ENCODE measurements at places on chromosomes 7 and 10.

DNA sequence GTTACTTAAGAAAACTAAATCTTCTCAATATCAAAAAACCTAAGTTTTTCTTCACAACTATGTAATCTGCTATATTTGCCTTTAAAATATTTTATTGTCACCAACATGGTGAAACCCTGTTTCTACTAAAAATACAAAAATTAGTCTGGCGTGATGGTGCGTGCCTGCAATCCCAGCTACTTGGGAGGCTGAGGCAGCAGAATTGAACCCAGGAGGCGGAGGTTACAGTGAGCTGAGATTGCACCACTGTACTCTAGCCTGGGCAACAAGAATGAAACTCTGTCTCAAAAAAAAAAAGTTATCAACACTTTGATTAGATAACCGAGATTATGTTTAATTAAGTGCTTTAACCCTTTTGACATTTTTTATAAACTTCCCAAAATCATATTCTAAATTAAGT lies 28.3 kb upstream of the CLDN4 start:
- DNase-seq, result no peak

DNA sequence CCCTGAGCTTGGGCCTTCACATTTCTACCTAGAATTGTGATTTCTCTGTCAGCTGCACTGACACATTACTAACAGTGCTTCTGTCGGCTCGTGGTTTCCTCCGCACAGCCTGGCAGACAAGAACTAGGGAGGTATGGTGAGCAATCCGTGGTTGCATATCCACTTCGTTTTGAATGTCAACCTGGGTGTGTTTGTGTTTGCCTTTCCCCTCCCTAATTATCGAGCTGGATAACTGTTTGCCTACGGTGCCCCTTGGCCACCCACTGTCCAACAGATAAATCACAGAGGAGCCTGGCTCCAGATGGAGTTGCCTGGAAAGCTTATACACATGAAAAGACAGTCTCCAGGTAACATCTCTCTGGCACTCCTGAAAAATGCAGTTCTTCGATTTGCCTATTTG lies 228.8 kb downstream of the TRIL start:
- no peak for DNase-seq

DNA sequence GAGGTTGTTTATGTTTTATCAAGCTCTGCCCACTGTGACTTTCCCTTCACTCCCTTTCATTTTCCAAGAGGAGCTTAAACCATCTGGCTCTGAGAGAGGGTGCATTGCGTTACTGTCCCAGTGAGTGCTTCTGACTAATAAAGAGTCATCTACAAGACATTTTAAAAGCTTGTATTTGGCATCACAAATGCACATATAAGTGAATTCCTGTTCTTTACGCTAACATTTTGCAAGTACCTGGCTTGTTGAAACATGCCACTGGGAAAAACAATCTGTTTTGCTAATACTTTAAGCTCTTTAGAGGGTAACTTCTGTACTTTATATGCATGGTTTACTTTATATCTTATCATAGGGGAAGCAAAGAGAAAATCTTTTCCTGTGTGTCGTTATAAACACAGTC lies 534.6 kb upstream of the POM121L12 start:
- DNase-seq, result no peak

- no peak for DNase-seq
Observed at GRCh38 chr7:108129018-108129965, 869 bp downstream of the LAMB4 start.

DNA sequence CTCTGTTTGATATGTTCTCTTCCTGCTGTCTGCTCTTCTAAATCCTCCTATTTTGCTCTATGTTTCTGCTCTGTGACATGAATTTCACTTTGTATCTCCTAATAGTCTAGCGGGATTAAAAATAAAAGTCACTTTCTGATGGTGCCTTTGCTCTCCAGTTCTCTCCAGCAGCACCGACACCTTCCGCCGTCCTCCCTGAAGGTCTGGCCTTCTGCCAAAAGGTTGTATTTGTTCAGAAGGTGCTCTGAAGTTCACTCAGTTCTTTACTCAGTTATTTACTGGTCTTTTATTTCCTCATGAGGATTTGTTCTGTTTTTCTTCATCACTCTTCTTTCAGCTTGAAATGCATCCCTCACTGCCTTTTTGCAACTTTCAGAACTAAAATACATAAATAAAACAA lies 11.2 kb upstream of the EPHA1 start:
- DNase-seq, result no peak

GRCh38 chr10:112298581-112298980 lies 15.4 kb downstream of the TECTB start:
- DNase-seq, result no peak

DNA sequence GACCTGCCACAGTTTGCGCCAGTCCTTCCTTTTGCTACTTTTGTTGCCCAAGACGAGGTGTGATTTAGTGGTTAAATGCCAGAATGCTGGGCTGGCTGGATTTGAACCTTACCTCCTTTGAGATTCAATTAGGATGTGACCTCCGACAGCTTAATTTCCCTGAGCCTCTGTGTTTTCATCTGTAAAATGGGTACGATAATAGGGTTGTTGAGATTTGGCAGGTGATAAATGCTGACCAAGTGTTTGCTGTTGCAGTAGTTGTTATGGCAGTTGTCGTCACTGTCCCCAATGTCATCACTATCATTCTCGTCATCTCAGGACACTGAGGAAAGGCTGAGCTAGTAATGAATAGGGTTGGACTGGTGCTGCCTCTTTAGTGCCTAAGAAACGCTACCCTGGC lies 61.1 kb downstream of the GRK5 start:
- no peak for DNase-seq

DNA sequence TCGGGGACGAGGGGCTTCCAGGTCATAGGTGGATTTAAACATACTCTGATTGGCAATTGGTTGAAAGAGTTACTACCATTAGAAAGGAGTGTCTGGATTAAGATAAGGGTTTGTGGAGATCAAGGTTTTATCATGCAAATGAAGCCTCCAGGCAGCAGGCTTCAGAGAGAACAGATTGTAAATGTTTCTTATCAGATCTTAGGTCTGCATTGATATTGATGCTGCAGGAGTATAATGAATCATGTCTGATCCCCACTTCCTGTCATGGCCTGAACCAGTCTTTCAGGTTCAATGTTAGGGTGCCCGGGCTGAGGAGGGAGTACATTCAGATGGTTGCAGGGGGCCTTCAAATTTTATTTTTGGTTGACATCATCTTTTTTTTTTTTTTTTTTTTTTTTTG lies 51.4 kb downstream of the SH3PXD2A start:
- no peak for DNase-seq

DNA sequence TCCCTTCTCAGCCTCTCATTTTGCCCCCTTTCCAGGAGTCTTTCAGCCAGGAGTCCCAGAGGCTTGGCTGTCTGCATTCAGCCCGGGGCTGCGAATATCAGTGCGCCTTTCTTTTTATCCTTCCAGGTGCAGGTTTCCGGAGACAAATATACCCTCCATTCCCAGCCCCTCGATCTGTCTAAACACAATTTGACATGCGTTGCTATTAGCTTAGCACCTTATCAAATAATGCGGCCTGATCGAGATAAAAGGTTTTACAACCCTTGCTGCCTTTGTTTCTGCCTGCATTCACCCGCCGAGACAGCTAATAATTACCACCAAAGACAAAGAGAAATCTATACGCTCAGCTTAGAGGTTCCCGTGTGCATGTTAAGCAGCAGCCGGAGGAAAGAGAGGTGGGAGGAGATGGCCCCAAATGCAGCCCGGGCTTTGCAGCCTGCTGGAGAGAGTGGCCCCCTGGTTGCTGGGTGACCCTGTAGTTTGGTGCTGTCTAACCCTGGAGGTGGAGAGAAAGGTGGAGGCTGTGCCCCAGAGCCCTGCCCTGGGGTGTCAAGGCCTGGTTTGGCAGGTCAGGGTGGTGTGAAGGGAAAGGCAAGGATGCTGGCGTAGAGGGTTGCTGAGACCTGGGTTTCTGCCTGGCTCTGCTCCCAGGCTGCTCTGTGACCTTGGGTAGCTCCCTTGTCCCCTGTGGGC lies 185.3 kb downstream of the RPS24 start:
- no peak for DNase-seq

- DNase-seq, result no peak
Observed at GRCh38 chr7:67487316-67487715, 490.7 kb downstream of the TYW1 start.

- no peak for DNase-seq
Observed at GRCh38 chr10:63227207-63227895, 94.2 kb downstream of the NRBF2 start.

- DNase-seq, result no peak
Observed at GRCh38 chr10:43681220-43681619, 32.5 kb upstream of the ZNF32 start.

GRCh38 chr7:47405921-47406800 lies 175.8 kb downstream of the TNS3 start:
- no peak for DNase-seq

GRCh38 chr10:5456563-5456962 lies 42.8 kb downstream of the CALML5 start:
- no peak for DNase-seq

DNA sequence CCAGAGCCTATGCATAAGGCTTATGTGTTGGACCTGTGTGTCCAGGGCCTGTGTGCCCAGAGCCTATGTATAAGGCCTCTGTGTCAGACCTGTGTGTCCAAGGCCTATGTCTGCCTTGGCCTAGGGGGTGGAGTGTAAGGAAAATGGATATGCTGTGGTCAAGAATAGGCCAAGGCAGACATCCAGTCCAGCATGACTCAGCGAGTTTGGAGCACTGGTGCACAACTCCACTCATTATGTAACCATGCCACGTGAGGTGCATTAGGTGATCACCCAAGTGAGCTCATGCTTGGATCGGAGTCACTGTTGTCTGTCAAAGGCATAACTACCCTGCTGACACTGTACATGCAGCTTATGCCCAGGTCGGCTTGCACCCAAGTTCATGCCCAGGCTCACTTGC lies 238.9 kb downstream of the CACNA2D1 start:
- no peak for DNase-seq

All from thymus (tissue), 14 donors.